ENCODE measurements at places on chromosomes 1 and 21.

DNA sequence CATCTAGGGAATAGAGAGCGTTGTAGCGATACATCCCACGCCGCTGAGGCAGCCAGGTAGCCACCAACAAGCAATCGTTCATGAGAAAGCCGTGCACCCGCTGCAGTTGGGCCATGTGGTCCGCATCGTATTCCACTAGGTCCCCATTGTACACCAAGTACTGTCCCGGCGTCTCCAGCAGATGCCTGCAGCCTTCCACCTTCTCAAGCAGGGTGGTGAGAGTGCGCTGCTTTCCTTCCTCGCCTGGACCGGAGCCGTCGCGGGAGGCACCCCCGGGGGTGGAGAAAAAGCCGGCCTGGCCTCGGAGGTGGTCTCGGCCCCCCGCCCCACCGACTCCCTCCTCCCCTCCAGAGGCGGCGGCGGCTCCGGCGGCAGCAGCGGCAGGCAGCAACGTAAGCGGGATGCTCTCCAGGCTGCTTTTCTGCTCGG, 595 bp downstream of the EXOC8 start:
- DNase-seq, result no peak

DNA sequence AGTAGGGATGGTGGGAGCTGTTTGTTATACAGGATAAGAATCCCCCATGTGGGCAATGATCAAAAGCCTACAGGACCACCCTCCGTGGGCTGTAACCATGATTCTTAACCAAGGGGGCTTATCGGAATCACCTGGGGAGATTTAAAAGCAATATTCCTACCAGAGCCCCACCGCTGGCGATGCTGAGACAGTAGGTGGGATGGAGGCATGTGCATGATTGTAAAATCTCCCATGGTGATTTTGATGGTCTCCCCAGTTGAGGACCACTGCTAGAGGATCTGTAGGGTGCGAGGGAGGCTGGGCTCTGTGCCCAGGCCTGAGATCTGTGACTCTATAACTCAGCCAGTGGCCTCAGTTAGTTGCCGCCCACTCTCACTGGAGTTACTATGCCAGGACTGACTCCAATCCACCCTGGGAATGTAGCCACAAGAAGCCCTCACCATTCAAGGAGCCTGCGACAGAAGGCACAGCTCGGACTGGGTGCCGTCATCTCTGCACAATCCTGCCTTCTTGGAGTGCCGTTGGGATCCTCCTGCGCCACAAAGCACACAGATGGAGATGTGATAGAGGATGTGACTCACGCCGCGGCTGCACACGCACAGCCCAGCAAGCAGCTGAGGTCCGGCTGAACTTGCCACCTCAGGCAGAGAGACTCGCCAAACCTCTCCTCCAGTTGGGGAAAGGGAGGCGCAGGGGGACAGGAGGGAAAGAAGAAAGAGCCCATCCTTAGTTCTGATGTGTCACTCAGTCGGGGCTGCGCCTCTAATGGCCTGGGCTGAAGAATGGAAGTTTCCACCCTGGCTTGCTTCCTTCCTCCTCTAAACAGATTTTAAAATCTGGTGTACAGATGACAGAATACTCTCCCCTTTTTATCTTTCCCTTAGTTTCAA, 26.5 kb downstream of the AKNAD1 start:
- DNase-seq, result no peak

DNA sequence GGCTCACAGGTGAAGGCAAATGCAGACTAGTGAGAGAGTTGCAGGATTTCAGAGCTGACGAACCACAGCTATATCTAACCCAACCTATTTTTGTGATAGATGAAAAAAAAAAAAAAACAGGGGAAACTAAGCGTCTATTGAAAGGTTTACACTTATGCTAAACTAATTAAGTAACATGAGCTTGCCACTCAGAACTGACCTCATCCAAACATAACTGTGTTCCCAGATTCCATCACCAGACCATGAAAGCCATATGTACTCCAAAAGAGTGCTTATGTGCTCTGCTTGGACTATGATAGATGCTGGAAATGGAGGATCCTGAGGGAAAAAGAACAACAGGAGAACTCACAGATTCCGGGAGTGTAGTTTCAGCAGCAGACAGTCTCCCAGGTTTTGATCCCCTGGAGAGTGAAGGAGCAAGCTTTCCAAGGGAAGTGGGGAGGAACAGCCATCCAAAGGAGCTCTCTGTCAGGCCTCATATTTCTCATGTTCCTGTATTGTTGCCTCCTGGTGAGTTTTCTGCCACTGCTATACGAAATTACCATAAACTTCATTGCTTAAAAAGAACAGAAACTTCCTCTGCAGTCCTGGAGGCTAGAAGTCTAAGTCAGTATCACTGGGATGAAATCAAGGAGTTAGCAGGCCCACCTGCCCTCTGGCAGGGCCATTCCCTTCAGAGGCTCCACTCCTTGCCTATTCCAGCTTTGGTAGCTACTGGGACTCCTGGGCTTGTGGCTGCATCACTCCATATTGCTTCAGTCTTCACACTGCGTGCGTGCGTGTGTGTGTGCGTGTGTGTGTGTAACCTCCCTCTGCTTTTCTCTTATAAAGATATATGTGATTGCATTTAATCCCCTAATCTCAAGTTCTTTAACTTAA, 38.1 kb downstream of the NIBAN1 start:
- DNase-seq, result no peak

DNA sequence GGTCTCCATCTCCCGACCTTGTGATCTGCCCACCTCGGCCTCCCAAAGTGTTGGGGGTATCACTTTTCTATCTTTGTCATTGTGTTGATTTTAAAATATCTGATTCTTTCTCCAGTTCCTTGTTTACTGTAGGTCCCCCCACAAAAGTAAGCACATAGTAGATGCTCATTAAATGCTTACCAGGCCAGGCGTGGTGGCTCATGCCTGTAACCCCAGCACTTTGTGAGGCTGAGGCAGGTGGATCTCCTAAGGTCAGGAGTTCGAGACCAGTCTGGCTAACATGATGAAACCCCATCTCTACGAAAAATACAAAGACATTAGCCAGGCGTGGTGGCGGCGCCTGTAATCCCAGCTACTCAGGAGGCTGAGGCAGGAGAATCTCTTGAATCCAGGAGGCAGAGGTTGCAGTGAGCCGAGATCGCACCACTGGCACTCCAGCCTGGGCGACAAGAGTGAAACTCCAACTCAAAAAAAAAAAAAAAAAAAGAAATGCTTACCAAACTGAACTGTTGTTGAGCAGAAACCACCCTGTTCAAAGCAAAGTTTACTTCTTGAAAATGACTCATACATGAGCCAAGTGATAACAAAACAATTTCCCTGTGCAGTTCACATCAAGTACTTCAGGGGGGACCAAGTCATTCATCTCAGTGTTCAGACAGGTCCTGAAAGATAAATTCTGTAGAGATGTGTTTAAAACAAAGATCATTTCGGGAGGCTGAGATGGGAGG, 24.3 kb upstream of the NID1 start:
- no peak for DNase-seq

DNA sequence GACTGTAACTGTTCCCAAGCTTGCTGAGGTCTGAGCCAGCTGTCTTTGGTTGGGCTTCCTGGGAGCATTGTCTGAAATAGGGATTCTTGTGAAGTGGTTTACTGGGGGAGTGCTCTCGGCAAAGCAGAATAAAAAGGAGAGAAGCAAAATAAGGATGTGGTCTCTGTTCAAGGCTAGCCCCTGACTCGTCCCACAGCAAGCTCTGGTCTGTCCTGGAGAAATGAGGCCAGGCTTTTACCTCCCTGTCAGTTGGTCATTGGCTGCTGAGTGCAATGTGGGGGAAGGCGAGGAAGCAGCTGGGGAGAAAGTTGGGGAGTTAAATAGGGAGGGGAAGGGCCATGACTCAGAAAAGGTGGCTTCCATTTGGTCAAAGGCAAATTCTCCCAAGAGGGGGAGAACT, 303.9 kb upstream of the DUSP10 start:
- DNase-seq, result no peak

GRCh38 chr1:112110031-112110430, 120.6 kb upstream of the KCND3 start:
- DNase-seq, result no peak

GRCh38 chr21:17981060-17981740, 162.0 kb upstream of the C21orf91 start:
- DNase-seq, result no peak

DNA sequence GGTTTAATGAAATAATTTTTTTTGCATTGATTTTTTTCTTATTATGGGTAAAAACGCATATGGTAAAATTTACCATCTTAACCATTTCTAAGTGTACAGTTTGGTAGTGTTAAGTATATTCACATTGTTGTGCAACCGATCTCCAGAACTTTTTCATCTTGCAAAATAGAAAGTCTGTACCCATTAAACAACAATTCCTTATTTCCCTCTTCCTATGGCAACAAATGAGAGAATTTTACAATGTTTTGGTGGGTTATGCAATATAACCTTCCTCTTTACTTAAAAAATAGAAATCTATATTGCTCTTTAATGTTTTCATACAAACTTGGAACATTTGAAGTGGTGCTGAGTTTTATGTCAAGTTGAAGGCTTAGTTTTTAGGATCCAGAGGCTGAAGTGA, 26.6 kb downstream of the MAP3K7CL start:
- no peak for DNase-seq

GRCh38 chr1:79215311-79215710, 208.8 kb upstream of the ADGRL4 start:
- DNase-seq, result no peak

GRCh38 chr21:27805696-27806095, 838.8 kb upstream of the ADAMTS5 start:
- no peak for DNase-seq

- DNase-seq, result no peak
Observed at GRCh38 chr1:150094734-150095265, 27.2 kb downstream of the VPS45 start.

DNA sequence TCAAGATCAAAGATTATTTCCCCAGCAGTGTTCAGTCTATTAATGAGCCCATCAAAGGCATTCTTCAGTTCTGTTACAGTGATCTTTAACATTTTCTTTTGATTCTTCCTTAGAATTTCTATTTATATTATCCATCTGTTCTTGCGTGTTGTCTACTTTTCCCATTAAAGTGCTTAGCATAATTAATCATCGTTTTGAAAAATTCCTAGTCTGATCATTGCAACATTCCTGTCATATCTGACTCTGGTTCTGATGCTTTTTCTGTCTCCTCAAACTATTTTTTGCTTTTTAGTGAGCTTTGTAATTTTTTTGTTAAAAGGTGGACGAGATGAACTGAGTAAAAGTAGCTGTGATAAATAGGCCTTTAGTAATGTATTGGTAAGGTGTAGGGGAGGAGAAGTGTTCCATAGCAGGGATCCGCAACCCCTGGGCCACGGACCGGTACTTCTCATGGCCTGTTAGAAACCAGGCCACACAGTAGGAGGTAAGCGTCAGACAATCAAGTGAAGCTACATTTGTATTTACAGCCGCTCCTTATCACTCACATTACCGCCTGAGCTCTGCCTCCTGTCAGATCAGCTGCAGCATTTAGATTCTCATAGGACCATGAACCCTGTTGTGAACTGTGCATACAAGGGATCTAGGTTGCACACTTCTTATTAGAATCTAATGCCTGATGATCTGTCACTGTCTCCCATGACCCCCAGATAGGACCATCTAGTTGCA, 163.3 kb downstream of the PIK3R3 start:
- DNase-seq, result no peak

- DNase-seq, result no peak
Observed at GRCh38 chr1:243493156-243494129, 237.6 kb downstream of the SDCCAG8 start.

- DNase-seq, result no peak
Observed at GRCh38 chr1:165290148-165290547, 66.4 kb downstream of the LMX1A start.

GRCh38 chr1:54360165-54361005, 45.8 kb downstream of the SSBP3 start:
- DNase-seq, result no peak

DNA sequence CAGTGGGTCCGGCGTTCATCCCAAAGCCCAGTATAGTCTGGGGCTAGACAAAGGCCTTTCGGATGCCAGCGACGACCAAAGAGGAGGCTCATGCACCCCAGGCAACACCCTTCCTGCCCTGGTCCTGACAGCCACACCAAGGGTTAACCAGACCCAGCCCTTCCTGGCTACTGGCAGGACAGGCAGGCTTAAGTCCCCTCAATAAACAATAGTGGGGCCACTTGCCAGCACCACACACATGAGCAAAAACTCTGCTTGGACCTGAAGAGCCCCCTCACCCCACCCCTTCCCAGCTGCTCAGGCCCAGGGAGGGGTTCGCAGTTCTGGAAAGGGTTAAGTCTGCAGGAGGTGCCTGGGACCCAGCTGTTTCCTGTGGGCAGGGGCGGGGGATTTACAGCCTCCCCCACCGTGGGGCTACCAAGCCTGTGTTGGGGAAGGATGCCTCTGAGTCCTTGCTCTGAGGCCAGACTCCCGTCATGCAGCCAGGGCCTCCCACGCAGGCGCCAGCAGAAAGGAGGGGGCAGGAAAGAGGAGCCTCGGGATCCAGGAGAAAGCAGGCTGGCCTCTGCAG, 18.2 kb downstream of the PHLDA3 start:
- DNase-seq, result no peak

DNA sequence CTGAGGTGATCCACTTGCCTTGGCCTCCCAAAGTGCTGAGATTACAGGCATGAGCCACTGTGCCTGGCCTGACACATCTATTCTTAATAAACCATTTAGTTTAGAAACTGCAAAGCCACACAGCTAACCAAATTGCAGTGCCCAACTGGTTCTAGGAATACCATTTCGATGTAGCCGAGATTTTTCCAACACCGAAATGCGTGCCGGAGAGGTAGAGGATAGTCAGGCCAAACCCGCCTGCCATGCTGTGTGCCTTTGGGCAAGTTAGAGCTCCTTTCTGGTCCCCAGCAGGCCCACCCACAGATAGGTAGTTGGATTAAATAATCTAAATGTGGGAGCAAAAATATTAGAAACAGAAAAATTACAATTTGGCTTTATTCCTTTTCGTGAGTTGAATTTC, 254.4 kb downstream of the FOXD2 start:
- no peak for DNase-seq

GRCh38 chr1:151998611-151999362, 5.1 kb upstream of the S100A10 start:
- DNase-seq, result no peak

DNA sequence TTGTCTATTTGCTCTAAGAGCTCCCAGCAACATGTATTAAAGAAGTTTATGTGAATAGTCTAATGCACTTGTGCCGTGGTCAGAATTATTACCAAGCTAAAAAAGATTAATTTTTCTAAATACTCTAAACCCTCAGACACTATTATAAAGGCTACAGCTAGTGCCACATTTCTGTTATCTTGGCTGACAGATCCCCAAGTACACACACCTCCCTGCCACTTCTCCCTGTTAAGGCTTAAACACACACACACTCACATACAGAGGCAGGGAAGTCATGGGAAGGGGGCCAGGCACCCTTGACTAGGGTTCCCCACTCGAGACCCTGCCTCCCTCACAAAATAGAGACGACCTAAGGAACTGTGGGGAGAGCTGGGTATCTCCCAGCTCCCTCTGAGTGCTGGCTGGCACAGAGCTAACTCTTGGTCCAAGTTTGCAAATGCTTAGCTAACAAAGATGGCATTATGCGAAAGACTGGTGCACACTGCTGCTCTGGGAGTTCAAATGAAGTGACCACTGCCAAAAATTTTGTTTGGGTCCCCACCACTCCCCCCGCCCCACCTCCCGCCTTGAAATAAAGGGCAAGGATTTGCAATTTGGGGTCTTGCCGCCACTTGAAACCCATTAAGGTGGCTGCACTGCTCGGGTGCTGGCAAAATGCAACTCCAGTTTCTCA, 9.8 kb downstream of the SSBP3 start:
- no peak for DNase-seq

Measured in CD4-positive, alpha-beta T cell treated with Interleukin-2 at 100 ng/mL for 4 hours (primary cell).